ENCODE measurements at places on chromosomes 5 and 9.
A peak's percentile ranks its signal among the peaks of the same experiment; 100 is the strongest.

DNA sequence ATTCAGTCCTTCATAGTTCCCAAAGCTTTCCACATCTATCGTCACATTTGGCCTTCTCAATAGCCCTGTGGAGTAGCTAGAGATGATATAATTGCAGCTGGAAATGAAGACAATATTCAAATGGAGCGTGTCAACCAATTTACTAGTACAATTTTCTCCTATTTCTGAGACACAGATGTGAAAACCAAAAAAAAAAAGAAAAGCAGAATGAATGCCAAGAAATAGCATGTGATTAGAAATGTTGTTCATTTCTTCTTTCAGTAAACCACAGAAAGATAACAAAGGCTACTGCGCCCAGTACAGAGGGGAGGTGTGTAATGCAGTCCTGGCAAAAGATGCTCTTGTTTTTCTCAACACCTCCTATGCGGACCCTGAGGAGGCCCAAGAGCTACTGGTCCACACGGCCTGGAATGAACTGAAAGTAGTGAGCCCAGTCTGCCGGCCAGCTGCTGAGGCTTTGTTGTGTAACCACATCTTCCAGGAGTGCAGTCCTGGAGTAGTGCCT, 99.0 kb downstream of the MUSK start:
- H3K4me1 ChIP-seq, result no peaks in the 10 kb centered on the region
- H3K4me3 ChIP-seq, result no peak overlapping the region
- DNase-seq, result no peak
- H3K27ac ChIP-seq, result no peak overlapping the region
- no peaks in the 10 kb centered on the region for H3K27me3 ChIP-seq

GRCh38 chr9:19283072-19283710, 52.7 kb downstream of the DENND4C start:
- DNase-seq, result no peak
- no peak overlapping the region for H3K27ac ChIP-seq
- H3K4me1 ChIP-seq, result peaks cover 4% of the 10 kb centered on the region
- H3K36me3 ChIP-seq, result peaks cover 15% of the 10 kb centered on the region
- no peaks in the 10 kb centered on the region for H3K27me3 ChIP-seq

- H3K27ac ChIP-seq, result no peak overlapping the region
- H3K27me3 ChIP-seq, result no peaks in the 10 kb centered on the region
- no peak for DNase-seq
- no peak overlapping the region for H3K4me3 ChIP-seq
- no peaks in the 10 kb centered on the region for H3K4me1 ChIP-seq
Observed at GRCh38 chr5:32690153-32690552, 21.0 kb upstream of the NPR3 start.

- no peaks in the 10 kb centered on the region for H3K4me1 ChIP-seq
- DNase-seq, result no peak
- H3K36me3 ChIP-seq, result no peaks in the 10 kb centered on the region
- no peak overlapping the region for H3K27ac ChIP-seq
Observed at GRCh38 chr5:152271420-152271819, 133.7 kb downstream of the NMUR2 start.

- H3K27ac ChIP-seq, result peak overlapping the region; percentile 32
- no peaks in the 10 kb centered on the region for H3K4me1 ChIP-seq
- H3K4me3 ChIP-seq, result no peak overlapping the region
- no peaks in the 10 kb centered on the region for H3K36me3 ChIP-seq
Observed at GRCh38 chr9:91740701-91741100, 209.3 kb downstream of the ROR2 start.

DNA sequence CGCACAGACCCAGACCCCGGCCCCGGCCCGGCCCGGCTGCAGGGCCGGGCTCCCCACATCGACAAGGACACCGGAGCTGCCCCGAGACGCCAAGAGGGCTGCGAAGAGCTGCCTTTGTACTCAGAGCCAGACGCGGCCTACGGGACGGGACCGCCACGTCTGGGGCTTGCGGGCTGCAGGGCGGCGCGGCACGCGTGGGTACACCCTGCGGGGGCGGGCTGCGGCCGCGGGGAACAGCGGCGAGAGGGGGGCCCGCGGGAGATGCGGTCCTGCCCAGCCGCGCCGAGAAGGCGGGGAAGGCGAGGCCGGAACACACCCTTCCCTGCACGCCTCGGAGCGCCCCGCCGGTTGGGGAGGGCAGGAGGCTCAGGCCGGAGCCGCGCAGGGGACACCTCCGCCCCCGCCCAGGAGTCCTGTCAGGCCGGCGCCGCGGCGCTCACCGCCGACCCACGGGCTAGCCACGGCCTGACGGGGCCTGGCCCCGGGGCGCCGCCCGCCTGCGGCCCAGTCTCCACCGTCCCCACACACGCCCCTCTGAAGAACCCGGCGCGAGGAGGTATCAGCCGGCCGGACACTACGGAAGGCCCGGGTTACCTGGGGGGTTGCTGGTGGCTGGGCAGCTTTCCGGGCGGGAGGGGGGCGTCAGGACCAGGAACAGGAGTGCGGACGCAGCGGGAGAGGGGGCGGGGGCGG, 478 bp downstream of the RAB14 start:
- no peaks in the 10 kb centered on the region for H3K27me3 ChIP-seq
- DNase-seq, result peak; percentile 94
- H3K27ac ChIP-seq, result peak overlapping the region; percentile 94
- H3K4me1 ChIP-seq, result peaks cover 40% of the 10 kb centered on the region

DNA sequence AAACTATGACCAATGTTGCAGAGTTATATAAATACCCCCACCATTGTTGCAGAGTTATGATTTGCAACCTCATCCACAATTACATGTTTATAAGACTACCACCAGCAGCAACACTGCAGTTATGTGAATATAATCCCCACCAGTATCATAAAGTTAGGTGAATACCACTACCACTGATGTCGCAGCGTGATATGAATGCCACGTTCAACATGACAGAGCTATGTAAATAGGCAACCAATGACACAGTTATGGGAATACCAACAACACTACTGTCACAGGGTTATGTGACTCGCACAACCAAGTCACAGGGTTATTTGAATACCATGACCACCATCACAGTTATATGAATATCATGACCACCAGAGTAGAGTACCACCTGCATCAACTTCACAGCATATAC, 63.9 kb downstream of the SHC3 start:
- H3K4me3 ChIP-seq, result no peak overlapping the region
- no peaks in the 10 kb centered on the region for H3K4me1 ChIP-seq
- no peaks in the 10 kb centered on the region for H3K27me3 ChIP-seq
- DNase-seq, result no peak
- no peak overlapping the region for H3K27ac ChIP-seq

GRCh38 chr9:81028504-81028903, 660.8 kb downstream of the TLE1 start:
- H3K4me1 ChIP-seq, result no peaks in the 10 kb centered on the region
- H3K27ac ChIP-seq, result no peak overlapping the region
- H3K36me3 ChIP-seq, result no peaks in the 10 kb centered on the region
- no peak for DNase-seq

DNA sequence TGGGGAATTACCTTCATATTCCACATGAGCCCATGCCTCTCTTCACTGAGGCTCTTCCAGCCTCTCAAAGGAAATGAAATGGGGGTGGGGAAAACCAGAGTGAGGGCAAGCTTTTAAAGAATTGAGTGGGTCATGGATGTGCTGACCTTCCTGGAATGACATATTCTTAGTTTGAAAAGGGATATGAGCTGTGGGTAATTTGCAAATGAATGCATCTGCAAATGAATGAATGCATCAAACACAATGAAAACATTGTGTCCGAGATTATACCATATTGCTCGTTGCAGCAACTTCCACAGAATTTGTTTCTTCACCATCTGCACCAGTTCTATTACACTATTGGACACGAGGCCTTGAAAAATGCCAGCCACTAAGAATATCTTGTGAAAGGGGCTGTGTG, 198.6 kb upstream of the CDH6 start:
- no peak overlapping the region for H3K4me3 ChIP-seq
- no peak overlapping the region for H3K27ac ChIP-seq
- no peaks in the 10 kb centered on the region for H3K4me1 ChIP-seq
- H3K36me3 ChIP-seq, result no peaks in the 10 kb centered on the region
- DNase-seq, result no peak
- H3K27me3 ChIP-seq, result no peaks in the 10 kb centered on the region

Measured in spleen (tissue), 13 donors.